Activated CD4-positive, alpha-beta T cell treated with anti-CD3 and anti-CD28 coated beads, Interleukin-2, amount 50 U/mL, for 24 hours (primary cell): ENCODE measurements at places on chromosomes 3 and 15.

GRCh38 chr15:98855815-98856531 lies 151.6 kb downstream of the PGPEP1L start:
- DNase-seq: no peak

DNA sequence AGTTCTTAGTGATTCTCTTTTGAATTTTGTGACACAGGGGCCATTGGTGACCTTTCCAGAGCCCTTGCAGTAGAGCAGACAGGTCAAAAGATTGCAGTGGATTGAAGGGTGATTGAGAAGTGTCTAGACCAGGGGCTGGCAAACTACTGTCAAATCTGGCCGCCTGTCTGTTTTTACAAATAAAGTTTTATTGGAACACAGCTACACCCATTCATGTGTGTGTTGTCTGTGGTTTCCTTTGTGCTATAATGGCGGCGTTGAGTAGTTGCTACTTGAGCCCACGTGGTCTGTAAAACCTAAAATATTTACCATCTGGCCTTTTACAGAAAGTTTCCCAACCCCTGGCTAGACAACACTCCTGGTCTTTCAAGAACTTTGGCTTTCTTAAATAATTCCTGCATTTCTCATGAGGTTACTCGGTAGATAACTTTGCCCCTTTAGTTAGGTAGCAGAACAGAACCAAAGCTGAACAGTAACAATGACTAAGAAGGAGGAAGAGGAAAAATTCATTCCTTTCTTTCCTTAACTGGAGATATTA lies 265.1 kb upstream of the NR2E3 start:
- DNase-seq: no peak

DNA sequence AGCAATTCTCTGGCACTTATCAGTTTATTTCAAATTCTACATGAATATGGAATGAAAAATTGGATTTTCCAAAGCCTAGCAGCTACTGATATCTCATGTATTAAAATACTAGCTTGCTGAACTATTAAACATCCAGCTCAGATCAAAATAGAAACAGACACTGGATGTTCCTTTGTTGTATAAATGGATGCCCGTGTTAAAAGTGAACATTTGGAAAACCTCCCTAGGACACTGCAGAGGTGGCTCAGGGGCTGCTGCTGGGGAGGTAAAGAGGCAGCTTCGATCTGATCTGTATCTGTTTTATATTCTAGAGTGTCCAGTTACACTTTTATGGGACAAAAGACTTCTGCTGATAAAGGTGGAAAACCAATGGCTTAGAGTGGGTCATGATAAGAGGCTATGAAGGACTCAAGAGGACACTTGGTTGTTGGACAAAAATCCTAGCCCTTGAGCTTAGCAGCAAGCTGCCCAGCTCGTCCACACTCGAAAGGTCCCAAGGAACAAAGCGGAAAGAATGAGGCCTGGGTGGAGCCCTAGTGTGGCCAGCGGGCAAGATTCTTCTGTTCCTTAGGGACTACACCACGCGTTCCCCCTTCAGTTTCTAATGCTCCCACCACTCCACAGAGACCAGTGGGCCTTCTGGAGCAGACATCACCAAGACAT lies 9.9 kb downstream of the MESD start:
- no peak for DNase-seq

GRCh38 chr3:66671291-66671690 lies 170.5 kb upstream of the LRIG1 start:
- no peak for DNase-seq

DNA sequence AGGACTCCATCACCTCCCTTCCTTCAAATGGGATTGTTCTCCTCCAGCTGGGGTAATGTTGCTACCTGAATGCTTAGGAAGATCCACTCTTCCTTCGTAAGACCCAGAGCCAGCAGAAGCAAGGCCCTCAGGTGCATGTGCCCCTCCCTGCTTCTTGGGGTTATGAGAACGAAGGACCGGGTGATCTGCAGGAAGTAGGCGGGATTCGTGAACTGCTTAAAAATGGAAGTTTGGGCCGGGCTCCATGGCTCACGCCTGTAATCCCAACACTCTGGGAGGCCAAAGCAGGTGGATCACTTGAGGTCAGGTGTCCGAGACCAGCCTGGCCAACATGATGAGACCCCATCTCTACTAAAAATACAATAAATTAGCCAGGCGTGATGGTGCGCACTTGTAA lies 8.0 kb downstream of the TLR9 start:
- no peak for DNase-seq

DNA sequence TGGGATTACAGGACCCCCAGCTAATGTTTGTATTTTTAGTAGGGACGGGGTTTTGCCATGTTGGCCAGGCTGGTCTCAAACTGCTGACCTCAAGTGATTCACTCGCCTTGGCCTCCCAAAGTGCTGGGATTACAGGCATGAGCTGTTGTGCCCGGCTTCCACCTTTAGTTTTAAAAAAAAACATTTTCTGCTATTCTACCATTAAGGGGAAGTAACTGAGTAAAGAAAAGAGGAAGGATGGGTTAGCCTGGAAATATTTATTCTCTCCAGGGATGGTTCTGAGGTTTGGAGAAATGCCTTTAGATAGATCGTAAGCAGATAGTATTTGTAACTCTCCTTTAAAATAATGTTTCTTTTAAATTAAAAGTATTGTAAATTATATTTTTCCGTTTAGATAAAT lies 3.1 kb downstream of the AP4E1 start:
- no peak for DNase-seq

- no peak for DNase-seq
Measured at GRCh38 chr3:3618623-3619022, 180.6 kb upstream of the LRRN1 start.

DNA sequence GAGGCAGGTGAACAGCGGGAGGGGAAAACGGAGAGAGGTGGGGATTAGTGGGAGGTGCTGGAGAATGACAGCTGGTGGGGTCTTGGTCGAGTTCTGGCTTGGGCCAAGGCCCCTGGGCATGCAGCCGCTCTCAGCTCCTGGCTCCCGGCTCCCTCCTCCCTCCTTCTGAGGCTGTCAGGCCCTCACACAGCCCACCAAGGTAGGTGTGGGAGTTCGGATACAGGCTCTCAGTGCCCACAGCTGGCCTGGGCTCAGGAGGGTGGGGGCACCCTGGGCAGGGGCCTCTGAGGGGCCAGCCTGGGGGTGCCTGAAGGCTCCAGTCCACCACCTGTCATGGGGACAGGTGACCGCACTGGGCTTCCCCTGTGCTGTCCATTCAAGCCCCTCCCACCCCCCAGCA lies 39.9 kb downstream of the PLXNA1 start:
- DNase-seq: no peak

- no peak for DNase-seq
Measured at GRCh38 chr3:82093641-82094040, 332.2 kb upstream of the GBE1 start.

GRCh38 chr3:107791450-107791849 lies 268.7 kb downstream of the BBX start:
- no peak for DNase-seq

DNA sequence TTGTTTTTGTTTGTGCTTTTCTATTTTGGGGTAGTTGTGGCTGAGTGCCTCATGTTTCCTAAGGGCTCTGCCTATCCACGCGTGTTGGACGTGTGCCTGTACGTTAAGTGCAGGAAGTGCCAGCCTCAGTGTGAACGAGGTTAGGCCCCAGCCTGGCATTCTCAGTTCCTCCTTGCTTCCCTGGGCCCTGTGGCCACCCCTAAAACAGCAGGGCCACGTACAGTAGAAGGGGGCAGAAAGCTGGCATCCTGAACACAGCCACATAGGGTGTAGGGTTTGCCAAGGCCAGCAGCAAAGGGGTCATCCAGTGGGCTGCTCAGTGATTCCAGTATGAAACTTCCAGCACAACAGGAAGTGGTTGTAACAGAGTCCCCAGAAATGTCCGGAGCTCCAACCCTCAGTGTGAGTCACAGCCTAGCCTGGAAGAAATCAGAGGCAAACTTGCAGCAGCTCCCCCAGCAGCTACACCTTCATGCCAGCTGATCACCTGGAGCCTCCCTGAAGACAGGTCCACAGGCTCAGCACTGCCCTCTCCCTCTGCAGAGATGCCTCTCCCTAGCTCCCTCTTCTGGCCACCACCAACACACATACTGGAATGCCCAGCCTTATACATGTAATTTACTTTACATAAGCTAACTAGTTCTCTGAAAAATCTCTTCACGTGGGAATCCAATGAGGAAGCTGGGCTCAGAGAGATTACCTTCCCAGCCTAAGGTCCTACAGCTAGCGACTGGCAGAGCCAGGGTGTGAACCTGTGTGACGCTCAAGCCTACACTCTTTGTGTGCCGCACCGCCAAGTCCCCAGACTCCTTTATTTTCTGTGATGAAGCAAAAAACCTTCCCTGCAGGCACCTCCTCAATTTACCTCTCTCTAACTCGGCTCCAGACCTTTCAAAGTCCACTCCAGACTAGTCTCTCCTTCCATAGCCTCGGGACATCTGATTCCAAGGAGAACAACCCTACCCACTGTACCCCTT lies 26.6 kb downstream of the ILDR1 start:
- DNase-seq: no peak

DNA sequence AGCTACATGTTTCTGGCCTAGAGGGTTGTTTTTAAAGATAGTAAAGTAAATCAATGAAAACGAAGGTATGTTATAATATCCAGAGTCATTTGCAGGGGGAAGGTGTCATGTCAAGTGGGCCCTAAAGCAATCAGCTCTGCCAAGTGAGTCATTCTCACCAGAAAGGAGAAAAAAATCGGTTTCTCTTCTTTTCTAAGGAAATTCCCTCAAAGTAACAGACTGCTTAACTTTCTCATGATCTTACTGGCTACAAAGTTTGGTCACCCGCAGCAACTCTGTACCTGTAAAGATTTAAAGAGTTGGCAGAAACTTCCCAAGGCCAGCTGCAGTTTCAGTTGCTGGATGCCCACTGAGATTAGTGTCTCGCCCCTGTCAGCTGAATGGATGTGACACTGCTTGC lies 5.5 kb upstream of the FSIP1 start:
- no peak for DNase-seq

- no peak for DNase-seq
Measured at GRCh38 chr3:108486338-108486737, 24.1 kb downstream of the MYH15 start.

DNA sequence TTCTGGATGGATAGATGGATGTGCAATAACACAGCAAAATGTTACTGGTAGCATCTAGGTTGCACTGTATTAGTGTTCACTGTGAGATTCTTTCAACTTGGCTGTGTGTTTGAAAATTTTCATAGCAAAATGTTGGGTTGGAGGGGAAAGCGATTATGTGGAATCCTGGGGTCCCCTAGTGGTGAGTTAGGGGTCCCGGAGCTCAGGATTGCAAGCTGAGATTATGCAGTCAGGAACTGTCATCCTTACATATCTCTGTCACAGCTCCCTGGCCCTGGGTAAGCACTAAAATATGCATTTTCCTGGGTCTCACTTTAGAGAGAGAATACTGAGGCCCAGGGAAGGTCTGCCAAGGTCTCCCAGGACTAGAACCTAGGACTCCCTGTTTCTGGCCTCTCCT lies 77.2 kb downstream of the CEMIP start:
- no peak for DNase-seq

DNA sequence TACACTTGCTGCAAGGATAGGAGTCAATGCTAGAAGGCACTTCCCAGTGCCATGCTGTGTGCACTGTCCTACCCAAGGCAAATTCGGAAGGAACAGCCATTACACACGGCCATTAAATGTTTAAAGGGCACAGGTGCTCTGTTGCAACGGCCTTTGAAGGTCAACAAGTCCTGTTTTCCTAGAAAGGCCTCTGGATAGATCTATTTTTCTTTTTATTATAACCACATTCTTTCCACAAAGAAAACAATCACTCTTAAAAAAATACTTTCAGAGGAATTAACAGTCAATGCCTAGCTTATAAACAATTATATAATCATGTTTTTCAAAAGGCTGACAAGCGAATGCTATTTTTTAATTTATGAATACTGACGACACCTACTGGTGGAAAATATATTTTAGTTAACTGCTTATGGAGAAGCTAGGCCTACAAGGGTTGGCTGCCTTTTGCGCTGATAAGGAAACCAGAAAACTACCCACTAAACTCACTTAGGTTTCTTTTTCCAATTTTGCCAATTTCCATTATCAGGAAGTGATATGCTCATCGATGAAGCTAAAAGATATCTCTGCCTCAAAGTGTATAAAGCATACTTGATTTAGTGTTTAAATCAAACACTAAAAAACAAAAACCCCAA lies 2.4 kb downstream of the ARHGEF3 start:
- no peak for DNase-seq

DNA sequence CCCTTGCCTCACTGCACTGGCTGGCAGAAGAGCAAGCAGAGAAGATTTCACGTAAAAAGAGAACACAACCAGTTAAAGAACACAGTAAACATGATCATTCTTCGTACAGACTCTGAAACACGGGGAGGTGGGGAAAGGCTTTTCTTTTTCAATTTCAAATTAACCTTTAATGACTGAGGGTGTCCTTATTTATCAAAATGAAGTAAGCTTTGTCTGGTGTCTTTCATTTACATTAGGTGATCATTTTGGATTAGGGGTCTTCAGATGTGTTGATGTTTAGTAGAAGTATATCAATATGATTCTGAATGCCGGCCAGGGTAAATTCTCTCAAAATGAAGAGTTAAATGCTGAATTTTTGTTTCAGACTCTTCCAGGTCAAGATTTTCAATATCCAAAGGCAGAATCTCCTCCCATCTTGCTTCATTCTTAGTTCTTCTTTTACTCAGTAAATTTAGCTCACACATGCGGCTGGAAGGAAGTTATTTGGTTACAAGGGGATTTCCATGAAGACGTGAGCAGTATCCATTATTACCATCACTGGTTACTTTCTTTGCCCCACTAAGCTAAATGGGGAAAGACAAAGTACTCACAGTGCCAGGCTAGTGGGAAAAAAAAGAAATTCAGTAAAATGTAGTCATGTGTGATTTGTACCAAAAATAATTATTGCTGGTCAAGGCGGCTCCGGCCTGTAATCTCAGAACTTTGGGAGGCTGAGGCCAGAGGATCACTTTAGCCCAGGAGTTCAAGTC lies 272.2 kb upstream of the NR2F2 start:
- no peak for DNase-seq

- no peak for DNase-seq
Measured at GRCh38 chr3:139122612-139123011, 77.9 kb upstream of the PRR23C start.

GRCh38 chr3:114299421-114299820 lies 5.6 kb downstream of the TIGIT start:
- no peak for DNase-seq

- no peak for DNase-seq
Measured at GRCh38 chr15:74482661-74483060, 21.7 kb upstream of the UBL7 start.
